ENCODE measurements at places on chromosomes 11 and 22. TPM values are rescaled to one million over a fixed set of nuclear protein-coding genes. Genes with fewer than 3 reads are reported as not detected.

Gene CRYBA4
- not detected for total RNA-seq

Gene HPX
- 0.50 TPM for total RNA-seq

Gene PELI3
- total RNA-seq = 19.4 TPM

Gene MUC6
- not detected for total RNA-seq

Gene UBQLN3
- not detected for total RNA-seq

Gene MIOX
- total RNA-seq = not detected

Gene VWA5A
- total RNA-seq = 10.5 TPM

Gene BIRC3
- 0.89 TPM for total RNA-seq

Gene SCO2
- total RNA-seq = 2.7 TPM

Gene UPB1
- not detected for total RNA-seq

Gene CD3D
- not detected for total RNA-seq

Gene MOGAT2
- total RNA-seq = not detected

Gene IGSF9B
- 0.50 TPM for total RNA-seq

Gene SLC22A9
- total RNA-seq = not detected

Gene DEUP1
- total RNA-seq = under 0.01 TPM

Gene NCF4
- not detected for total RNA-seq

Gene TYR
- not detected for total RNA-seq

Gene CHRM1
- total RNA-seq = not detected

Gene SCGB1A1
- total RNA-seq = not detected

Gene SMTNL1
- total RNA-seq = not detected

Gene TOMM22
- 90.2 TPM for total RNA-seq

Gene C1QTNF4
- 0.25 TPM for total RNA-seq

Gene MS4A3
- total RNA-seq = not detected

Gene DNAJB7
- not detected for total RNA-seq

Gene NCR3LG1
- 9.5 TPM for total RNA-seq

Gene HEPN1
- total RNA-seq = not detected

Gene EMID1
- not detected for total RNA-seq

Gene DDIAS
- total RNA-seq = 3.1 TPM

Gene FXYD6
- 0.37 TPM for total RNA-seq

Gene MYO18B
- total RNA-seq = not detected

Gene DLG2
- 1.1 TPM for total RNA-seq

Gene IFITM10
- 0.89 TPM for total RNA-seq

Gene ISX
- total RNA-seq = not detected

Gene PANX2
- total RNA-seq = 0.66 TPM

Gene DERL3
- 0.44 TPM for total RNA-seq

Gene OR5P2
- total RNA-seq = not detected

Gene PACS1
- total RNA-seq = 25.8 TPM

Gene NRXN2
- total RNA-seq = 0.55 TPM

Gene GAL3ST1
- 0.11 TPM for total RNA-seq

Gene APOL4
- 0.12 TPM for total RNA-seq

Gene NAALAD2
- total RNA-seq = 5.6 TPM

Gene GTSE1
- total RNA-seq = 16.8 TPM

Gene POU2AF1
- not detected for total RNA-seq

Gene ABCC8
- not detected for total RNA-seq

Gene SLN
- total RNA-seq = not detected

Gene C11orf91
- not detected for total RNA-seq

Gene YAP1
- total RNA-seq = 240 TPM

Gene GAB2
- 8.3 TPM for total RNA-seq

Gene PRR33
- not detected for total RNA-seq

Gene MLC1
- not detected for total RNA-seq

Gene HIC2
- total RNA-seq = 2.7 TPM

Gene SYT7
- 31.4 TPM for total RNA-seq

Gene DAGLA
- 3.8 TPM for total RNA-seq

Gene PANX1
- total RNA-seq = 56.6 TPM

Gene BACE1
- total RNA-seq = 23.5 TPM

Gene NOX4
- total RNA-seq = 6.7 TPM

Gene REXO2
- total RNA-seq = 333 TPM

Gene C11orf21
- total RNA-seq = not detected

All from uterine smooth muscle cell (primary cell).